AG09309 (cell line): ENCODE measurements at places on chromosomes 7 and 10.

- no peak for DNase-seq
These were observed 102.1 kb upstream of the AKR1E2 start for GRCh38 chr10:4723860-4724259.

- DNase-seq = no peak
These were observed 33.1 kb downstream of the HABP2 start for GRCh38 chr10:113585949-113586348.

- DNase-seq = peak; percentile 47
These were observed 70.1 kb downstream of the CDK14 start for GRCh38 chr7:90666186-90666585.

DNA sequence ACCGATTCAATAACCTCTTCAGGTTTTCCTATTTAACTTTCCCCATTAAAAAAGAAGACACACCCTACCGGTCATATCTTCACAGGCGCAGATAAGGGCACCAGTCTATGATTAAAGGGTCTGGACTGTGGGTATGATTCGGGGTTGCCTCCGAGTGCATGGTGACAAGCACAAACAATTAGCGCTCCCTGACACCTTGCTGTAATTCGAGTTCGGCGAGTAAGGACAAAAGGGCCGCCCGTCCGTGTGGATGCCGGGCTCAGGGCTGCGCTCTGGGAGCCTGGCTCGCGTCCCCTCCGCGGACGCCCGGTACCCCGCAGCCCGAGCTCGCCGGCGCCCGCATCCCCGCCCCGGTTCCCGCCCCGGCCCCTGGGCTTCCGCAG is 111.9 kb upstream of the RHEB start:
- DNase-seq = no peak
